ENCODE measurements at places on chromosomes 7 and 10.

DNA sequence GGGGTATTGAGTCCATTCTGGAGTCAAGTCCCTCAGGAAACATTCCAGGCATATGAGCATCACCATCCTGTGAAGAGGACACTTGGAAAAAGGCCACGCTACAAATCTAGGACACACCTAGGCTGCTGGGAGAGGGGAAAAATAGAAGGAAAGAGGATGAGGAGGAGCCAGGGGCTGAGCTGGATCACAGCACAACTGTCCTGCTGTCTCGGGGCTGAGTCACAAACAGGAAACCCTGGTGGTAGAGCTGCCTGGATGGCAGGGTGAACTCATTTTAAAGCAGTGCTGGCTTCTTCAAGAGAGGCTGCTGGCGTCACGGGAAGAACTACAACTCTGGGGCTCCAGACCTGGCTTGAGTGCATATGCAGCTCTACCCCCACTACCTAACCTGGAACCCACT is 151.5 kb downstream of the RNF216 start:
- no peak for DNase-seq

DNA sequence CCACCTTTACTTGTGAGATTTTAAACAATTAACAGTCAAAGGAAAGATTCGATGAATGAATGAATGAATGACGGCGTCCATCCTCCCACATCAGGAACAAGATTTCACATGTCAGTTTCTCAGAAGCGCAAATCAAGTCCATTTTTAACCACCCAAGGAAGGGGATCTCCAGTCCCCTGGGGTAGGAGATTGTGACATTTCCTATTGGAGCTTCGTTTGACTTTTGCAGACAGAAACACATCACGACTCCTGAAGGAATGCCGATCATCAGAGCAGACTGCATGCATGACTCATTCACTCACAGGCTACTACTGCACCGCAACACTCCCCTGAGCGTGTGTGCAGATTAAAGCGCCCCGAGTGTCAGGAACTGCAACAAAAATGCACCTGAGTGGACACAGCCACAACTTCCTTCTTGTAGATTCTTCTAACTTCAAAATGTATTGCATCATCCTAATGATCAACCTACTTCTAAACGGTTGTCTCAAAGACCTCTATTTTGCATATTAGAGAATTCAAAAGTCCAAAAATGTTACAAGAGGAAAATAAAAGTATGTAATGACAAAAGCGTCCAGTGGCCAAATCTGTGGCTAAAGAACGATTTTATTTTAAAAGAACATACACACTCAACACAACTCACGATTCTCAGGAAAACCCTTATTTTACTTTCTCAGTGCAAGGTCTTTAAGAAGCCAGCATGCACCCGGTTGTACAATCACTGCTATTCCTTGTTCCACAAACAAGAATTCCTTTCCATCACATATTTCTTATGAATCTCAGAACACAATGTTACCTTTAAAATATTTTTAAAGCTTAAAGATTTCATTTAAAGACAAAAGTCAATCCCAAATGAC is 172.6 kb downstream of the FAM107B start:
- peak; percentile 86 for DNase-seq

DNA sequence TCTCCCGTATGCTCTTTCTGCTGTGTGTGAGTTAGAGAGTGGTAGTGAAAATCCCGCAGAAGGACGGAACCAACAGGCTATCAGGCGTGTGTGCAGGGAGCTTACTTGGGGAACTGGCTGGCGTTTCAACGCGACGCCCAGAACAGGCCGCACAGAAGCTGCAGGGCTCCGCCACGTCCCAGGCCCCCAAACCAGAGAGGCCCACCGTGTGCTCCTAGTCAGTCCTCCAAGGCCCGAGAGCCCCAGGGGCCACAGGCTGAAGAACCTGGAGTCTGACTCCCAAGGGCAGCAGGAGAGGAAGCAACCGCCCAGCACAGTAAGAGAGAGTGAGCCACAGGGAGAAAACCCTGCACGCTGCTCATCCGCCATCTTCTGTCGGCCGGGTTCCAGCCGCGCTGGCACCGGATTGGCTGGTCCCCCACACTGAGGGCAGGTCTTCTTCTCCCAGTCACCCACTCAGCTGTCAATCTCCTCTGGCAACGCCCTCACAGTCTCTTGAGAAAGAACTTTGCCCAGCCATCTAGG is 730.6 kb upstream of the VSTM2A start:
- no peak for DNase-seq

DNA sequence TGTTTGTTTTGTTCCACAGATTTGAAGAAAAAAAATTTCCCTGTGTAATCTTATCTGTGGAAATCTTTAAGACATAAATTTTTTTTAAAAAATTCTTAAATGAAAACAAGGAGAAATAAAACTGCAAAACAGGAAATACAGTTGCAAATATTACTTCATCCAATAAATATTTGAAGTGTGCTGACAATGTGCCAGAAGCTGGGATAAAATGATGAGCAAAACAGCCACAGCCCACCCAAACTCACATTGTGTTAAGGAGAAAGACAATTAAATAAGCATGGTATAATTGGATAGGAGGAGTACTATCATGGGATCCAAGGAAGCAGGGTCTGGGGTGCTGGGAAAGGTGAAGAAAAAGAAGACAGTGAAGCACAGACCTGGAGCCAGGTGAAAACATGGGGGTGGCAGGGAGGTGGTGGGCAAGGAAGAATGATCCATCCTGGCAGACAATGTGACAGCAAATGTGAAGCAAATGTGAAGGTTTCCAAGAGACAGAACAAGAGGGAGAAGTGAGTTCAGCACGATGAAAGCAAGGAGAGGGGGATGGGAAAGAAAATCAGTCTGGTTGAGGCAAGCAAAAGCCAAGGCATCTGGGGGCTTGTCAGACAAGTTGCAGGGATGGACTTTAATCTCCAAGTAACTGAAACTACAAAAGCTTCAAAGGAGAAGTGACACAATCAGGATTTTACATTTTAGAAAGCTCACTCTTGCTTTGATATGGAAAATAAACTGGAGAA is 135.9 kb downstream of the HIBADH start:
- no peak for DNase-seq

GRCh38 chr7:7122033-7122478 is 60.3 kb upstream of the C1GALT1 start:
- DNase-seq = no peak

DNA sequence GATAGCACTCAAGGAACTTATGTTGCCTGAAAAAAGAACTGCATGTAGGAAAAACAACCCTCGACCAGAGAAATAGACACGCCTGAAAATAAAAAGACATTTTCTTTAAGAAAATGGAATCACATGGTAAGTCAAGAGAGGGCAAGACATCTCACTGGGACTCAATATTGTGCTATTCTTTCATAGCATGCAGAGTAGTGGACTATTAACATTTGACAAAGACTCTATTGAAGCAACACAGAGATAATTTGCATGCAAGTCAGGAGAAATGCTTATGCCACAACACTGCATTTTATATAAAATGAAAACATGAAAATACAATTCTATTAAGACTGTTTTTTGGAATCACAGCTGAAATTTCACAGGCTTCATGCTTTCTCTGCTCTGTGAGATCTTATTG is 77.9 kb upstream of the RHOBTB1 start:
- no peak for DNase-seq

- DNase-seq = no peak
Measured at GRCh38 chr7:84490661-84491060, 296.1 kb upstream of the SEMA3A start.

DNA sequence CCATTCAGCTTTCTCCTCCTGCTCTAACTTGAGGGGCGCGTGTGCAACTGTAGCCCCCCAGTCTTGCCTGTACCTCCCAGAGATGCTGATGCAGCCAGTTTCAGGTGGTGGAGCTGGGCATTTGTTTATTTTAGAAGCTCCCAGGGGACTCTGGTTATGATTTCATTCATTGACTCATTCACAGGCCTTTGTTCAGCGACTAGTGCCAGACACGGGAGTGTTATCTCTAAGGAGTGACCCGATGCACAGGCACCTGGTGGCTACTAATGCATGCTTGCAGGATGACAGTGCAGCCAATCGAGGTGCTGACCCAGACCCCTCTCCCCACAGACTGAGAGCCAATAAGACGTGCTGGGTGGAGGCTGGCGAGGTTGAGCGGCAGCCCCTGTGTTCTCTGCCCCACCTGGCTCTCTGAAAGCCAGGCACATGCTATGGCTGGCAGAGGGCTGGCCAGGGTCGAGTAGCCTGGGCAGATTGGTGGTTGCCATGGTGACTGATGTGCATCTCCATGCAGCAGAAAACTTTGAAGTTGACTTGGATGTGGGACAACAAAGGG is 19.7 kb upstream of the SLC18A2 start:
- DNase-seq = peak; percentile 89

GRCh38 chr10:117429643-117430265 is 54.5 kb upstream of the PDZD8 start:
- no peak for DNase-seq

DNA sequence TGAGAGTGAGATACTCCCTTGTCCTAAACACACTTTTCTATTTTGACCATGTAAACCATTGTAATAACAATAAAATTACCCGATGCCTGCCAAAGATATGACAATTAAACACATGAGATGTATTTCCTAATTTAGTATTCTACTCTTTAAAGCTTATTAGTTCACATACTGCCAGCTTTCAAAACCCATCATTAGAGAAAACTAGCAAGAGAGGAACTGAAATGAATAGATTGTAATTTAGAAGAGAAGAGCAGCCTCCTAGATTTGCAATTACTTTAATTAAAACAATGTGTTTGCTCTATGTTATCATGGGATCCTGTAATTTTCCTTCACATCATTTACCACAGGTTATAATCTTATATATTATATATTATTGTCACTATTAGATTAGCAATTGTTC is 428.2 kb downstream of the THSD7A start:
- no peak for DNase-seq

- DNase-seq = peak; percentile 36
Measured at GRCh38 chr7:99837649-99838361, 10.0 kb downstream of the CYP3A43 start.

DNA sequence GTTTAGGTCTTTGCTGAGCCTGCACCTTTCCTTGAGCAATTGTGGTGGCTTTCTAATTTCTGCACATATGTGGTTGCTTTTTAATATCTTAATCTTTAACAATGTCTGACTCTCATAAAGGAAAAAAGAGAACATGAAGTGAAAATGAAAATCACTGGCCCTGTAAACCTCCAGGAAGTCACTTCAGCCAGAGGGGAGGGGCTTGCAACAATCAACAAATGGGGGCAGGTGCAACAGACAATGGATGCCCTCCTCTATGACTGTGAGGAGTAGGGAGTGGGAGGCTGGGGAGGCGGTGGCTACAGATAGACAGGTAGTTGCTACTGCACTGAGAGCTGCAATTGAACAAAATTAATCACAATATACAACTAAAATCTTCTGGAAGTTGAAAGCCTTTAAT is 1377.4 kb downstream of the XPNPEP1 start:
- no peak for DNase-seq

- DNase-seq = peak; percentile 97
Measured at GRCh38 chr10:21292763-21293517, 232.5 kb downstream of the SKIDA1 start.

GRCh38 chr7:17493446-17493845 is 195.0 kb downstream of the AHR start:
- DNase-seq = no peak

- DNase-seq = no peak
Measured at GRCh38 chr10:109592391-109592790, 330.9 kb downstream of the XPNPEP1 start.

DNA sequence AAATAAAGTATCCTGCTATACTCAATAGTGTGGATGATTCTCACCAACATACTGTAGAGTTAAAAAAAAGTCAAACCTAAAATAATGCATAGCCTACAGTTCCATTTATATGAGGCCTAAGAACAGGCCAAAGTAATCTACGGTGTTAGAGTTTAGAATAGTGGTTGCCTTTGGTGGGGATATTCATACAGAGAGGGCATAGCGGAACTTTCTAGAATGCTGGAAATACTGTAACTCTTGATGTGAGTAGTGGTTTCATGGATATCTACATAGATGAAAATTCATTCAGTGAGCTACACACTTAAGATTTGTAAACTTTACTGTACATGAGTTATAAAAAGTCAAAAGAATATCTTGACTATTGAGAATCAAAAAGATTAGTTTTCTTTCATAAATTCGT is 349.9 kb upstream of the NFE2L3 start:
- DNase-seq = no peak

DNA sequence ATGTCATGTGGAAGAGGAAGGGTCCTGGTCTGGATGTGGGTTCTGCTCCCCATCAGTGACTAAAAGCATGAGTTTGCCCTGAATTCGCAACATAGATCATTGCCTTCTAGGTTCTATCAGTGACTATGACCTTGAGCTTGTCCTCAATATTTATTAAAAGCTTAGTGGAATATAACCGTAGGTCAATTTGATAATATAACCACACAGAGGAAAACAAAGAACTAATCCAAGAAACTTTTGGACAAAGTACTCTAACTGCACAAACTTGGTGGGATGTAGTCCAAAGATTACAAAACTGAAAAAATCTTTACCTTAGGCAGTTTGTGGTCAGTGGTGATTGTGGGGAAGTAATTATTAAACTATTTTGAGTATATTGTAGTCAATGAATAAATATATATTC is 152.9 kb downstream of the CYP26A1 start:
- no peak for DNase-seq

- peak; percentile 9 for DNase-seq
Measured at GRCh38 chr7:85471740-85472139, 284.9 kb upstream of the SEMA3D start.

- DNase-seq = no peak
Measured at GRCh38 chr7:418636-419280, 100.9 kb downstream of the PDGFA start.

- no peak for DNase-seq
Measured at GRCh38 chr7:150940431-150941102, 37.6 kb downstream of the KCNH2 start.
